ENCODE measurements at places on chromosomes 11 and 22.

GRCh38 chr11:86292912-86293616 lies 9.0 kb upstream of the HIKESHI start:
- DNase-seq, result no peak

DNA sequence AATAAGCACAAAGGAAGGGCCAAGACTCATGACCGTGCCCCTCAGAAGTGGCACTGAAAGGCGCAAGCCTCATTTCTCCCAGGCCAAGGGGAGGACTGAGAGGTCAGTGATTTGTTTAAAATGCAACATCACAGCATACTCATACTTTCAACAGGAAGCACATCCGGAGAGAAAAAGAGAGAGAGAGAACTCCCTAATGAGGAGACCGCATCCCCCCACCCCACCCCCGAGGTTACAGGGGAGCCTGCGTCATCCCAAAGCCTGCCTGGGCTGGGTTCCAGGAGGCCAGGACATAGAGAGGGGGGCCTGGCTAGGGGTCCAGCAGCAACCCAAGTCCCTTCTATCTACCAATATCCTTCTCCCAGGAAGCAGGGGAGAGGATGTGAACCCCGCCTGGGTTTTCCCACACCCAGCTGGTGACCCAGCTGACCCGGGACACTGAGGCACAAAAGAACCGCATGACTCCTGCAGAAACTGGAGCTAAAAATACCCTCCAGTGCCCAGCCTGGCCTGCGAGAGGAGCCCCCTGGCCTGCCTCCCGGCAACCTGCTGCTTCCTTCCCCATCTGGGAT lies 3.8 kb downstream of the CSNK1E start:
- DNase-seq, result no peak

GRCh38 chr11:11211888-11212287 lies 141.2 kb downstream of the CSNK2A3 start:
- DNase-seq, result no peak

DNA sequence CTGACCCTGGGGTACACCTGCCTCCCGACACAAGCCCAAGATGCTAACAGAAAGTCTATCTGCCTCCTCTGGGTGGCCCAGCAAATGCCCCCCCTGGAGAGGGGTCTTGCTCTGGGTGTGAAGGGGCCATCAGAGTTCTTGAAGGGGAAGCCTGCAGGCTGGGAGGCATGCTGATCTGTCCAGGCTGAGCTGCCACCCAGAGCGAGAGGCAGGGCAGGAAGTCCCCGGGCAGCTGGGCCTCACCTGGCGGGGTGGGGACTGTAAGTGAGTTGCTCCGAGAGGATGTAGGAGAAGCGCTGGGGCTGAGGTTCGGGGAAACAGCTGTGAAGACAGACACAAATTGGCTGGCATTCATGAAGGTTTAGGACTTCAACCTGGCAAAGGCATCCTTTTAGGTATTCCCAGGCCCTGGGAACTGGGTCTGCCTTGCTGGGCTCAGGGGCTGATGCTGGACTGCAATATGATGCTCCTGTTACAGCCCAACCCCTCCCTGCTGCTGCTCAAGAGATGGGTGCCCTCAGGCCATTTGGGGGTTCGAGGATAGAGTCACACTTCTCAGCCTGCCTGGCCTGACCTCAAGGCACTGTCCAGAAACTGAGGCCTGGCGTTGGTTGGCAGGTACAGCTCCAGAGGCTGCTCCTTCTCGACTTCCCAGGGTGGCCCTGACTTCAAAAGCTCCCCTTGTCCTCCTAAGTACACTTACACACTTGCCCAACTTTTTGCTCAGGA lies 60.2 kb upstream of the LYVE1 start:
- DNase-seq, result no peak

DNA sequence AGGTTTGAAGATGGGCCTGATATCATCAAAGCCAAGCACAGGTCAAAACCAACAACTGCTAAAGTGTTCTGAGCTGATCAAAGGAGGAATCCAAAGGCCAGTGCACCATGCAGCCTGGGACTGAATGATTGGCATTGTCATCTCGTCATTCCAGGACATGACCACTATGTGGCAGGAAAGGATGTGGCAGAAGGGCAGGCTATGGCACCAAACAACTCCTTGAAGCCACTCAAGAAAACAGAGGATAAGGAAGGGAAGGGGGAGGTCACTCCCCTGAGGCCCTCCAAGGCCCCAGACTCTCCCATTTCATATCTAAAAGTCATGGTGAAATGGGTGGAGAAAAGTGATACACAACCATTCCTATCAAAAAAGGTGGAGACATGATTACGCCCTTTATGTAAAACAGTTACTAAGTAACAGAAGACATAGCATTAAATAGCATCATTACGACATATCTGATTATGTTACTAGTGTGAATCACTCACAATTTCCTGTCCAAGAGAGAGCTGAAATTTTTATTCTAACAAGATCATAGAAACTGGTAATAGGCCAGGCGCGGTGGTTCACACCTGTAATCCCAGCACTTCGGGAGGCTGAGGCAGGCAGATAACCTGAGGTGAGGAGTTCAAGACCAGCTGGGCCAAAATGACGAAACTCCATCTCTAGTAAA lies 49.3 kb downstream of the AHNAK start:
- DNase-seq, result no peak

DNA sequence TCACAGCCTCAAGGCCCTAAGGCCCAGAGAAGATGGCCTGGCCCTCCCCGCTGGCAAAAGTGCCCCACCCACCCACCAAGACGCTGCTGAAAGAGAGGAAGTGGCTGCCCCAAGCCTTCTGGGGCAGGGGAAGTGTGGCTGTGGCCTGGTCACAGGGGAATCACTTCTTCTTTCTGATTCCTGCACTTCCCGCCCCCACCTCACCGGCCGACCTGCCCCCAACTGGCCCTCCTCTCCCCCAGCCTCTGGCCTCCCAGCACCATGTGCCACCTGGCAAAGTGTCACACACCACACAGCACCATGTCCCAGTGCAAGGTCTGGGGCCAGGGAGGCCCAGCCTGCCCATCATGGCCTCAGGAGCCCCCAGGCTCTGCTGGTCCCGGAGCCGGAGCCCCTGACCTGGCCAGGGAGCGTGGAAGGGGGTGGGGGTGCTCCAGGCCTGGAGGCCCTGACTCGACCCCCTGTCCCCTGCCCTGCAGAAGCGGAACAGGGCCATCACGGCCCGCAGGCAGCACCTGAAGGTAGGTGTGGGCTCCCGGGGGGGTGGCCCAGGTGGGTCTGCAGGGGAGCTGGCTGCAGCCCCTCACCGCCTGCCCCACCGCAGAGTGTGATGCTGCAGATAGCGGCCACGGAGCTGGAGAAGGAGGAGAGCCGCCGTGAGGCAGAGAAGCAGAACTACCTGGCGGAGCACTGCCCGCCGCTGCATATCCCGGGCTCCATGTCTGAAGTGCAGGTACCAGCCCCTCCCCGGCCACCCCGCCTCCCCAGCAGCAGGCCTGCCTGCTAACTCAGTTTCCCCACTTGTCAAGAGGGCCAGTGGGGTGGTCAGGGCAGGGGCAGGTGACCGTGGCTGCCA lies 1.4 kb downstream of the TNNI2 start:
- no peak for DNase-seq

GRCh38 chr22:48954781-48955311 lies 872.8 kb downstream of the BRD1 start:
- DNase-seq, result no peak

GRCh38 chr11:64223001-64223651 lies 2.9 kb downstream of the TRPT1 start:
- no peak for DNase-seq

- no peak for DNase-seq
These were observed 52.3 kb downstream of the PISD start for GRCh38 chr22:31609716-31610115.

GRCh38 chr22:39381009-39381755 lies 18.4 kb upstream of the TAB1 start:
- DNase-seq, result no peak
